D341Med (cell line): ENCODE measurements at places on chromosomes 7 and 10.

DNA sequence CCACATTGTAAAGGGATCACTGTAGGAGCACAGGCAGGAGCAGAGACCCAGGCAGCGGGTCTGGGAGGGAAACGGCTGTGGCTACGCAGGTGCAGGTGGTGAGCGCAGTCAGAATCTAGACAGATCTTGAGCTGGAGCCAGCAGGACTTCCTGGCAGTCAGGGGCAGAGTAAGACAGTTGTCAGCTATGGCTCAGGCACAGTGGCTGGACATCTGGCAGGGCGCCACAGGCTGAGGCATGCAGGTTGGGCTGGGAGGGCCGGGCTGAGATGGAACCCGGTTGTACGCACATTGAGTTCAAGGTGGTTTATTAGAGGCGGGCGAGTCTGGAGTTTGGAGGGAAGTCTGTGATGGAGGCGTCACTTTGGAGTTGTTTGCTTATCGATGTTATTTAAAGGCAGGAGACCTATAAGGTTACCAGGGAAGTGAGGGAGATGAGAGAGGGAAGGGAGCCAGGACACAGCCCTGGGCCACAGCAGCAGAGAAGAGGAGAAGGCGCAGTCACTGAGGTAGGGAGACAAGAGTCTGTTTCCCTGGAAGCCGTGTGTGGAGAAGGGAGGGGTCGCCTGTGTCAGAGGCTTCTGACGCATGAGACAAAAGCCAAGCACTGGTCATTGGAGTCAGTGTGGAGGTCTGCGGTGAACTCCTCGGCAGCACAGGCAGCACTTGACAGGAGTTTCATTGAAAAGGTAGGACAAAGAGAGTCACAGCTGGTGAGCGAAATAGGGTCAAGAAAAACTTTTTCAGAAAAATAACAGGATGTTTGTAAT is 73.8 kb downstream of the LANCL2 start:
- DNase-seq, result no peak

GRCh38 chr7:131882321-131882720 is 325.9 kb upstream of the PODXL start:
- DNase-seq, result no peak

- DNase-seq, result no peak
Observed at GRCh38 chr10:131155218-131155875, 156.2 kb downstream of the TCERG1L start.

GRCh38 chr10:1034758-1035157 is 9.1 kb upstream of the IDI2 start:
- no peak for DNase-seq

GRCh38 chr10:105718207-105718995 is 1077.3 kb downstream of the SORCS3 start:
- no peak for DNase-seq

- DNase-seq, result no peak
Observed at GRCh38 chr10:22849077-22849805, 78.6 kb upstream of the ARMC3 start.

- DNase-seq, result no peak
Observed at GRCh38 chr10:94131885-94132284, 138.2 kb downstream of the PLCE1 start.

DNA sequence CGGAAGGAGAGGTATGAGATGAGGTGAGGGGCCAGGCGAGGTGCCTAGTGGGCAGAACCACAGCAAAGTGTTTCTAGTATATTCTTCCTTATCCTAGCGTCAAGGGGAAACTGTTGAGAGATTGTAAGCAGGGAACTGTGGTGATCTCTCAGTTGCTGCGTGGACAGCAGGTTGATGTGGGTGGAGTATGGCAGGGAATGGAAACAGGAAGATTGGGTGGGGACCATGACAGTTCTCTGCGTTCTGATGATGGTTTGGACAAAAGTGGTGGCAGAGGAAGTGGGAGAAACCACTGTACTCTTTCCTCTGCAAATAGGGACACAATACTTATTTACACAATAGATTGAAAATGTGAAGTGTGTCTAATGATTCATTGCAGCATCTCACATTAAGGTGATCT is 191.5 kb upstream of the GRB10 start:
- DNase-seq, result no peak

- peak; percentile 72 for DNase-seq
Observed at GRCh38 chr7:131106681-131107336, 220.9 kb upstream of the MKLN1 start.

GRCh38 chr7:96985992-96986391 is 19.4 kb upstream of the DLX6 start:
- DNase-seq, result no peak

DNA sequence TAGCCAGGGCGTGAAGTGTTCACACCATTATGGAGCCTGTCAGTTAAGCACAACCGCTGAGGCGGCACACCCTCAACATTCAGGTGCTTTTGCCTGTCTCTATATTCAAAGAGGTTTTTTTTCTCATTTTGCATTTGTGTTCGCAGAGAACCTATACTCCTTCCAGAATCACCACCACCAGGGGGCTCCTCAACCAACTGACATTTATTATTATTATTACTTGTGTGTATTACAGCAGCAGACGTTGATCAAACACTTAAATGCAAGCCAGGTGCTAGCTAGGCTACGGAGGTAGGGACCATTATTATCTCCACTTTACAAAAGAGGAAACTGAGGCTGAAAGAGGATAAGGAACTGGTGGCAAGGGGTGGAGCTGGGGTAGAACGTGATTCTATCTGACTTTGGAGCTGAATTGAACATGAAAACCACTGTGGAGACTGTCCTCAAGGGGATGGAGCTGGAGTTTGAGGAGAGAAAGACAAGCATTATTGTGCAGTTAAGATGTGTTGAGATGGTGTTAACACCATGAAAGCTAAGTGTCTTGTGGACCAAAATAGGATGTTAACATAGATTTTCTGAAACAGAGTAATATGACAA is 133.8 kb upstream of the PLXNA4 start:
- DNase-seq, result no peak

GRCh38 chr10:66378117-66378876 is 547.5 kb upstream of the LRRTM3 start:
- DNase-seq, result no peak

DNA sequence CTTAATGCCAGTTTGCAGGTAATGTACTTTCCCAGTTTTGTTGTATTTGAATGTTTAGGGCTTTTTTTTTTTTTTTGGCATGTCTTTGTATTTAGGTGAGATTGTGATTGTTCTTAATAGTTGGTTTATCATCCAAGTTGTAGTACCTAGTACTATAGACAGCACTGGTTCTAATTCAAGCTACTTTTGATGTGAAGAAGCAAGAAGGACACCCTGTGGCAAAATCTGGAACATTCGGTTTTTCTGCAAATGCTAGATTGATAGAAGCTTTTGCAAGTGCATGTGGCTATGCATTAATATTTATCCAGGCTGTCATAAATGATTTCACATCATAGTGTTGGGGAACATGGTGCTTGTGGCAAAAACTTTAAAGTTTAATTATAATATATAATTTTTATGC is 248.9 kb downstream of the FOXP2 start:
- no peak for DNase-seq

- DNase-seq, result no peak
Observed at GRCh38 chr10:117532451-117533107, 10.0 kb upstream of the EMX2 start.

DNA sequence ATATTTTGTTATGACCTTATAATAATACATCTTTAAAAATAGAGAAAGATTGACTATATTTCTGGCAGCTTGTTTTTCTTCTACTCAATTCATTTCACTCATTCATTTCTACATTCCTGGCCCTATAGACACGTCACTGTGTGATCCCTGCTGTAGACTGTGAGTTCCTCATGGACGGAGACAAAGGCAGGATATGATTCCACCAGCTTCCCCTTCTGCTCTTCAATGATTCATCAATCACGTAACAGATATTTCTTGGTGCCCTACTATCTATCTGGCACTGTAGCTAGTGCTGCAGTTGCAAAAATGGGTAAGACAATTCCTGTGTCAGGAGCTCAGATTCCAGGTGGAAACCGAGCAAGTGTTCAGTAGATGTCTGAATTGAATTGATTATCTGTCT is 415.0 kb downstream of the SFMBT2 start:
- DNase-seq, result no peak

GRCh38 chr7:91759205-91759863 is 121.2 kb downstream of the MTERF1 start:
- no peak for DNase-seq

DNA sequence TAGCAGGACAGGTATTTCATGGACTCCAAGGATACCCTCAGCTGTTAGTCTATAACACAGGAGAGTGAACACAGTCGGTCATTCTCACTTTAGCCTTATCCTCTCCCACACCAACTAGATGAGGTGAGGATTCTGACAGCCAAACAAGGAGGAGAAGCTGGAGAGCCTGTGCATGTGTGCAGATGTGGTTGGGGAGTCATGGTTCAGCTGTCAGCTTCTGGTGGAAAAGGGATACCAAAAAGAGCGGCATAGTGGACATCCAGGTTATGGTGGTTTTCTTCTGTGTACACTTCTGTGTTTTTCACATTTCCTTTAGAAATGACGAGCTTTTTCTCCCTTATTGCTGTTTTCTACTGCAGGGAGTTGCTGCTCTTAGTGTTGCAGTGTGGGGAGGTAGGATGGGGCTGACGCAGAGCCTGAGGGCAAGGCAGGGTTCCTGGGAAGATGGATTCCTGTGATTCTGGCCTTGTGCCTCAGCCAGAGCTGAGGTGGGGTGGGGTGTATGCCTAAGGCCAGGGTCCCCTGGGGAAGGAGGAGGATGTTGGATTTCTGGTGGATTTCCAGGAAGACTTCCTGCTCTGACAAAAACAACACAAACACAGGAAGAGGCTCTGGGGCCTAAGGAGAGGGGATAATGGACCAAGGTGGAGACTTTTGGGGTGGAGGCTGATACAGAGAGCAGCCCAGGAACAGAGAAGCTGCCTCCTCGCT is 26.6 kb downstream of the PLAU start:
- no peak for DNase-seq

DNA sequence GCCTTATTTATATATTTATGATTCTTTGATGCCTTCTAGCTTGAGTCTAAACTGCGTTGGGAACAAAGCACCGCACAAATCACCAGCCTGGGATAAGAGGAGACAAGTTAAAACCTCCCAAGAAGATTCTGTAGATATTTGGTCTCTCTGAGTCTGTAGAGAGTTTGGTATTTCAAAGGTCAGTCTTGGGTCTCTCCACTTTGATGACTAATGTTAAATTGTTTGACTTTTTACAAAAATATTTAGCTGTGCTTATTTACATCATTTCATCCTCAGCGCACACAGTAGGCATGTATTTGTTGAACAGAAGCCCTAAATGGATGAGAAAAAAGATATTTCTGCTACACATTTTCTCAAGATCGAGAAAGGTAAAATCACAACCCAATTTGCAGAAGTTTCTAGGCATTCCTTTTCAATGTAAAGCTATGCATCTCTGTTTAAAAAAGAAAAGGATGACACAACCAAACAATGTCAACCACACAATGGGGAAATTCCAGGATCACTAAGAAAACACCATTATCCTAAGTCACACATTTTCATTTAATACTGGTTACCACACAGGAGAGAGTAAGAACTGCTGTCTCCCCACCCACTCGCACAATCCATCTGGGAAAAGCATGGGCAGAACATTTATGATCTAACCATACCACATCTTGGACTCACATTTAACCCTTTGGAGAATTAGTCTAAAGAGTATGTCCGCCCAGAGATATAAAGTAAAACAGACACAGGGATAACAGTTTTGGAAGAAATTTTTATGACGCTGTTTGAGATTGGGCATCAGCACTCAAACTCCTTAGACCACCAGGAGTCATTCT is 4.4 kb downstream of the CDK6 start:
- DNase-seq, result no peak

GRCh38 chr7:140927351-140927750 is 2.6 kb upstream of the BRAF start:
- no peak for DNase-seq

GRCh38 chr7:98251231-98251600 is 816 bp downstream of the TECPR1 start:
- DNase-seq, result no peak

DNA sequence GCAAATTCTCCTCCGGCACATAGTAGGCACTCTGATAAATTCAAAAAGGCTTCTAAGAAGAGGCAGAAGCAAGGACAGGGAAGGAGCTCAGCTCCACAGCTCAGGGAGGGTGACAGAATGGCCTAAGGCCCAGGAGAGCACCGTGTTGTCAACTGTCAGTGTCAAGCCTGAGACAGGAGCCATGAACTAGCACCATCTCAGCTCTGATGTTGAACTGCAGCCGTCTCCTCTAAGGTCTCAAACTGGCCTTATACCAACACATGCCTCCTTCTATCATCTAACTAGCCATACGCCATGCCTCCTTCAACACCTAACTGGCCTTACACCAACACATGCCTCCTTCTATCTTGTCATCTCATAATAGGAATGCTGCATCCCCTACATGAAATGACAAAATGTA is 73.0 kb downstream of the IGF2BP3 start:
- no peak for DNase-seq

- no peak for DNase-seq
Observed at GRCh38 chr10:67629461-67629971, 66.5 kb downstream of the CTNNA3 start.

GRCh38 chr7:42262964-42263363 is 26.0 kb upstream of the GLI3 start:
- DNase-seq, result no peak

GRCh38 chr10:113261161-113261560 is 291.7 kb upstream of the HABP2 start:
- no peak for DNase-seq

DNA sequence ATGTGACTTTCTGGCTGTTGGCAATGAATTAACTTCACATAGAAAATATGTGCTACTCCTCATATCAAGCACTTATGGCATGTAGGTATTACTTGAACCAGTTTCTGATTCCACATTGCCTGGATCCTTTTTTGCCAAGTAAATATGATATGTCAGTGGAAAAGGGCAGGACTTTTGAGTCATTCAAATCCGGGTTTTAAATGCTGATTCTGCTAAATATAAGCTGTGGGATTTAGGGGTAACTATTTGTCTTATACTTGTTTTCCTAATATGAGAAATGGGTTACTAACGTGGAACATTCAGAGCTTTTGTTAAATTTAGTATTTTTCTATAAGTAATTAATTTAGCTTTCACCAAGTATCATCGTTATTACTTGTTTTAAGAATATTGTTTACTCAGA is 108.0 kb upstream of the HGF start:
- DNase-seq, result no peak

DNA sequence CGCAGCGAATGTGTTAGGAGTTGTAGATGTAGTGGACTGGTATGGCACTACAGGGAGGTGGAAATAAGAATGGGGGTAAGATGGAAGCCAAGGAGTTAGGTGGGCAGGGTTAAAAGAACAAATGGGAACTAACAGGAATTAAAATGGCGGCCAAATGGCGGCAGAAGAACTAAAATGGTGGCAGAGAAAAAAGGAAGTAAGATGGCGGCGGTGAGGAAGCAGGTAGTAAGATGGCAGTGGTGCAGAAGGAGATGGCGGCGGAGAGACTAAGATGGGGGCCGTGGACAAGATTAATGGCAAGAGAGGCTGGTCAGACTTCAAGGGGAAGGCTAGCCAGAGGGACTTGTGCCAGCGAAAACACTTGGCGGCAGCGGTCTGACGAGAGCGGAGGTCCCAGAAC is 44.5 kb downstream of the ZNF138 start:
- no peak for DNase-seq
